ENCODE measurements at places on chromosomes 12 and 14.

GRCh38 chr12:51087818-51088217 lies 4.4 kb upstream of the CSRNP2 start:
- peak; percentile 22 for DNase-seq

GRCh38 chr14:20343862-20344220 lies 406 bp downstream of the PARP2 start:
- DNase-seq, result no peak

- DNase-seq, result no peak
Measured at GRCh38 chr12:130770413-130771028, 54.4 kb upstream of the RIMBP2 start.

DNA sequence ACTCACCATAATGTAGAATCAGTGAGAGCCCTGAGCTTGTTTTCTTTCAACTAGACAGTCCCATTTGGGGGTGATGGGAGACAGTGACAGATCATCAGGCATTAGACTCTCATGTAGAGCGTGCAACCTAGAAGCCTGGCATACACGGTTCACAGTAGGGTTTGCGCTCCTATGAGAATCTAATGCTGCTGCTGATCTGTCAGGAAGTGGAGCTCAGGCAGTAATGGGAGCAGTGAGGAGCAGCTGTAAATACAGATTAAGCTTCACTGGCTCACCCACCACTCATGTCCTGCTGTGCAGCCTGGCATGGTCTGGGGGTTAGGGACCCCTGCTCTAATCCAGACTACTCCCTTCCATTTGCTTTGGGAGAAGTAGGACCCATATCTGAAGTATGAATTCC lies 55.6 kb downstream of the FNTB start:
- no peak for DNase-seq

- no peak for DNase-seq
Measured at GRCh38 chr12:120847814-120848213, 56.3 kb downstream of the SPPL3 start.

- no peak for DNase-seq
Measured at GRCh38 chr12:49864798-49865090, 21.8 kb upstream of the BCDIN3D start.

DNA sequence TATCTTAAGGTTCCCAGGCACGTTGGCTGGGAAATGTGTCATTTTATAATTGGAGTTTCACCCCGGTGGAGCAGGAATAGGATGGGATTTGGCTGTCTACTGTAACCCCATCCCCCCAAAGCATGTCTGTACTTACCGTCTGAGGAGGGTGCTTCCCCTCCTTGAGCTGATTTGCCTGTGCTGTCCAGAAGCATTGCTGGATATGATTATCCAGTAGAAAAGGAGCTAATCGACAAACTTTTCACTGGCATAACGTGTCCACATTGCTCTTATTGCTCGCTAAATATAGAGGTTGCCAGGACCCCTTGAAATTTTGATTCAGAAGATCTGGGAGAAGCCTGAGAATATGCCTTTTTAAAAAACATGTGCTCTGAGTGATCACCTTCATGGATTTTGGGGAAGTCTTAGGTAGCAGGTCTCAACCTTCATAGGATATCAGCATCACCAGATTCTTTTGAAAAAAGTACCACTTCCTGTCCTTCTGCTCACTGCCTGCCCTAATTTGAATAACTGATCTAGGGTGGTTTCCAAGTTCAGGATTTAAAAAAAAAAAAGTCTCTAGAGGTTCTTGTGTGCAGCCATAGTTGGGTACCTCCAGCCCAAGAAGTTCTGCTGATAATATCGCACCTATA lies 80.4 kb upstream of the KCNA1 start:
- DNase-seq, result no peak

DNA sequence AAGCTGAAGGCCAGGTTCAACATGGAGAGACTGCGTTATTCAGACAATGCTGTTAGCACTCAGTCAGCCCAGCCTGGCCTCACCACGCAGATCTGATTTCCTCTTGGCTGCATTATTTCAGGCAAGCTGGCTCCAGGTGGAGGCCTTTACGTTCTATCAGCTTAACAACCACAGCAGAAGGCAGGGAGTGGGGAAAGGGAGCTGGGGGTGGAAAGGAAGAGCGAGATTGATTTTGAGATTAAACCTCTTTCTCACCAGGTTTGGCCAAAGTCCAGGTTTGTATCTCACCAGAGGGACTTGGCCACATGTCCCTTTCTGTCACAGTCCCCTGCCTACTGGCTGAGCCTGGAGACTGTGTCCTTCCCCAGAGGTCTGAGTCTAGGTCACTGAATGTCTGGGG lies 543.7 kb upstream of the TMEM132C start:
- no peak for DNase-seq

- DNase-seq, result no peak
Measured at GRCh38 chr12:29945904-29946303, 162.2 kb upstream of the TMTC1 start.

GRCh38 chr14:29757188-29757680 lies 170.4 kb downstream of the PRKD1 start:
- DNase-seq, result no peak

DNA sequence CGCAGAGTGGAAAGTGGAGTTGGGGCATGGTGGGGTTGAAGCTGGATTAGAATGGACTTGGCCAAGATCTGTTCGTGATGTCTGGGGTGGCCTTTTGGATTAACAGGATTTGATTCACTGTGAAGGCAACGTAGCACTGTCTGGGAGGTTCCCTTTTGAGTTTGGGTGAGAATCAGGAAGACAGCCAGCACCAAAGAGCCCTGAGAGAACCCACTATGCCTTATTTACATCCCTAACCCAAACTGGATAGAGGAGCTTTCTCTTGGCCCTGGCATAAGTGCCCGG lies 269.6 kb downstream of the ZFP36L1 start:
- no peak for DNase-seq

DNA sequence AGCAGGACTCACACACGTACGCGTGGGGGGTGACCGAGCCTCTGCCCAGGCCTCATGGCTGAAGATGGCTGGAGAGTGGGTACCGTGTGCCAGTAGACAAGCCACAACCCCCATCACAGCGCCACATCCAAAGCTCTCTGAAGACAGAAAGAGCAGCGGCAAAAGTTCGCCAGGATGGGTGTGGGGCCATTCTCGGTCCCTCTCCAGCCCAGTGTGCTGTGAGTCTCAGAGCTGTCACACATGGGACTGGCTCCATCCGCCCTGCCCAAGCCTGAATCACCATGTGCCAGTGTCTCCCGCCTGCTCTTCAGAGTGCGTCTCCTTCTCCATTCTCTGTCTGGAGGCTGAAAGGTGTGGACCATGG lies 5.7 kb downstream of the TMEM179 start:
- no peak for DNase-seq

DNA sequence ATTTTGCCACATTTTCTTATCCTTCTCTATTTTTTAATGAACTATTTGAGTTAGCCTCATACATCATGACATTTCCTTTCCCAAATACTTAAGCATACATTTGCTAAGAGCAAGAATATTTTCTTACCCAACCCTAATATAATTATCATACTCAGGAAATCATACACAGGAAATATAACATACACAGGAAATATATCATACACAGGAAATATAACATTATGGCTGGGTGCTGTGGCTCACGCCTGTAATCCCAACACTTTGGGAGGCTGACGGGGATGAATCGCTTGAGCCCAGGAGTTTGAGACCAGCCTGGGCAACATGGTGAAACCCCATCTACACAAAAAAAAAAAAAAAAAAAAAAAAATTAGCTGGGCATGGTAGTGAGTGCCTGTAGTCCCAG lies 4.9 kb downstream of the NCKAP1L start:
- DNase-seq, result no peak

DNA sequence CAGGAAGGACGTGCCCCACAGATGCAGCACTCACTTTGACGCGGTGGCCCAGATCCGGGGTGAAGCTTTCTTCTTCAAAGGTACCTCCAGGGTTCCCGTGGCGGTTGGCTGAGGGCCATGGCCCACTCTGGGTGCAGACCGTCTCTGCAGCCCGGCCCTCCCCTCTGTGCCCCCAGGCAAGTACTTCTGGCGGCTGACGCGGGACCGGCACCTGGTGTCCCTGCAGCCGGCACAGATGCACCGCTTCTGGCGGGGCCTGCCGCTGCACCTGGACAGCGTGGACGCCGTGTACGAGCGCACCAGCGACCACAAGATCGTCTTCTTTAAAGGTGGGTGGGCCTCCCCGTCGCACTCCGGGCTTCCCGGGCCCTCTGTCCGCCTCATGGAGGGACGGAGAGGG lies 16.9 kb downstream of the MMP17 start:
- no peak for DNase-seq

DNA sequence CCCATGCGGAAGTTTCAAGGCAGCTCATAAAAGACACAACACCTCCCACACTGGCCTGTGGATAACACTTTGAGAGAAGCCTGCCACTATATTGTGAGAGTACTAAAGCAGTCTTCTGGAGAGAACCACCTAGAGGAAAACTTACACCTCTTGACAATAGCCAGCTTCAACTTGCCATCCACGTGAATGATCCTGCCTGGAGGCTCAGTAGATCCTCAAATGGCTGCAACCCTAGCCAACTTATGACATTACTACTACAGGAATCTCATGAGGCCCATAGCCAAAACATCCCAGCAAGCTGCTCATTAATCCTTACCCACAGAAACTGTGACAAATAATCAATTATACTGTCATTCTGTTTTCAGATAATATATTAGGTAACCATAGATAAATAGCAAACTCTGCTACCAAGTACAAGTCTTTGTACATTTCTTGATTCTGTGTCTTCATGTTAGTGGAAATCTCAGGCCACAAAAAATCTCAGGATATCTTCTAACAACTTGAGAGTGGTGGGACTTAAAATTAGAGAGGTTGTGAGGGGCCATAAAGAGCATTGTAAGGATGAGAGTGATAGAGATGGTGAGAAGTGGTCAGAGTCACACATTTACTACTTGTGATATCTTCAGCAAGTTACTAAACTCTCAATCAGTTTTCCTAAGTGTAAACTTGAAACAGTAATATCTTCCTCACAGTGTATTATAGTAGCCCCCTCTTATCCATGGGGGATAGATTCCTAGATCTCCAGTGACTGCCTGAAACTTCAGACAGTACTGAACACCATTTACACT lies 368.0 kb downstream of the C12orf50 start:
- no peak for DNase-seq

DNA sequence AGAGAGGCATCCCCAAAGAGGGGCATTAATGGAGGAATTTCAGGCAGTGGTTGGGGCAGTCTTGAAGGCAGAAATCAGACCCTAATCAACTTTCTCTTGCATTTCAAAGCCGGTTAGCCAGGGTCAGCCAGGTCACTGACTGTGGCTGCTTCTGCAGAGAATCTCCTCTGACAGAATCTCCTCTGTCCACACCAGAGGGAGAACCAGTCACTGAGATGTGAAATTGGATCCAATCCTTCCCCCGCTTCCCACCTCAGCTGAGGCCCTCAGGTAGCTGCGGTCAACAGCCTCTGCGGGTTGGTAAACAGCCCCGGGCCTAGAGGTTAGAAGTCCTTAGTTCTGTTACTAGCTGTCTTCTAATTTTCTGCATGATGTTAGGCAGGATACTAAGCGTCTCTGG lies 39.8 kb upstream of the NUAK1 start:
- DNase-seq, result no peak

DNA sequence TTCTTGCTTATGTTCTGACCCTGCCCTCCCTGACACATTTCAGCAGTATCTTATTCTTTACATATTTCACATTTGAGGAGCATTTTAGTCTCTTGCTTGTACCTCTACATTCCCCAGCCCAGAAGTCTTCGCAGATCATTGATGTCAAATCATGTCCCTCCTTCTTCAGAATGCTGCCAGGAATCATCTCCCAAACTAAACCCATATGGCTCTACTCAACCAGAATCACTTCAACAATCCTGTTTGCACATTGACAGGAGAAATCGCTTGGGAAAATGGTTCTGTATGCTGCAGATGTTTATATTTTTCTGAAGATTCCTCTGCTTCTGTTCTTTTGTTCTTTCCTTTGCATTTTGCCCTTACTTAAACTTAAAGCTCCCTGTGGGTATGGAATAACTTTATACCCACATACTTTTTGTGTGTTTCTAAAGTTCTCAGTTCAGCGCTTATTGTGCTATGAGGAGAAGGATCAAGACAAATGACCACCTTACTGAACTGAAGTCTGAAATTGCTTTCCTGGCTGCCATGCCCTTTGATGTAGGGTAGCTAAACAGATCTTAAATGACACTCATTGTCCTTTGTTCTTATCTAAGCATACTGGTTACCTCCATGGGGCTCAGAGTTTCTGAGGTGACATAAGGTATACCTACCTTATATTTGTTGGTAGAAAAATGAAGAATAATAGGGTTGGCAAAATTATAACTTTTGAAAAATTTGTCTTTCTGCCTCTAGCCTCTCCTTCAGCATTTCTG lies 134.6 kb downstream of the SLC25A21 start:
- DNase-seq, result no peak

DNA sequence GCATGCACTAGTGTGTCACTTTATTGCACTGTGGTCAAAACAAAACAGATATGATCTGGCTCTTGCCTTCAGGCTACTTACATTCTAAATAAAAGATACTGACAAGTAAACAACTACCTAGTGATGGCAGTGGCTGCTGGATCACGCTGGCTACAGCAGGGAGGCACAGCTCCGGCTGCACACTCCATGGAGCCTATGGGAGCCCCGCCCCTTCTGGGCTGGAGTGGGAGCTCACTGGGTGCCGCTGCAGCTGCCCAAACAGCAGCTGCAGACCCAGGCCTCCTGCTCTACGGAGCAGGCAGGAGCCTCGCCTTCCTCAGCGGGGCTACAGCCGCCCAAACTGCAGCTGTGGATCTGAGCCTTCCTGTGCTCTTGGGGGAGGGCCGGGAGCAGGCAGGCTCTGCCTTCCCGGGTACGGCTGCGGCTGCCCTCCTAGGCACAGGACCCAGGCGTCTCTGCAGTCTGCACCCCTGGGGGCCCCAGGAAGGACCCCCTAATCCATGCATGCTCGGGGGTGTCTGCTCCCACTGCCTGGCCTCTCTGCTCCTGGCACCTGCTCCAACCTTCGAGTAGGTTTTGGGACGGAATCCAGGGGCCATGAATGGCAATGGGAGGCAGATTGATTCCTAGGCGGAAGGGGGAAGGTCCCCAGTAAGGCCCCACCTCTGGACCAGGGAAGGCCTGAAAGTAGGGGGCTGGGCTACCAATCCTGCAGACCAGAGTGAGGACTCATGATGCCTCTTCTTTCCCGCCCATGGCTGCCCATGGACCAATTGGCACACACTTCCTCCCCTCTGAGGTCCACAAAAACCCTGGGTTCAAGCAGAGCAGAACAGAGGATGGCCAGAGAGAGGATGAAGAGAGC lies 253.1 kb downstream of the ANO6 start:
- no peak for DNase-seq

DNA sequence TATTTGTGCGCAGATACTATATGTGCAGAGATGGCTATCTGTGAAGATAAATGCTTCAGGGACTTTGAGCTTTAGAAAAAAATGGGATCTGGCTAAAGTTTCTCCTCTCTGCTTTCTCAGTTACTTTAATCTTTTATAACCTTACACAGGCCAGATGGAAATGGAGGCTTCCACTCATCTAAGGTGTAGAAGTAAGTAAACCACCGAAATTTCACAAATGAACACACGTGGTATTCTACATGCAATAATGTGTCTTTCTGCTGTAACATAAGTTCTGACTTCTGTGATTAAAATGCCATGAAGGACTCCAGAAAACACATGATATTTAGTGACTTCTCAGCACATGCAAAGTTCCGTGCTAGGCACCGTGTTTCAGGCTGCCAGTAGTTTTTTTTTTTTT lies 99.1 kb upstream of the FOXN3 start:
- no peak for DNase-seq

GRCh38 chr14:73173092-73173735 lies 36.9 kb downstream of the PSEN1 start:
- no peak for DNase-seq

- no peak for DNase-seq
Measured at GRCh38 chr14:81268016-81268416, 47.3 kb upstream of the GTF2A1 start.

GRCh38 chr14:33782923-33783322 lies 168.0 kb downstream of the EGLN3 start:
- DNase-seq, result no peak
